ENCODE measurements at places on chromosomes 13 and 19. TPM values are rescaled to one million over a fixed set of nuclear protein-coding genes. Genes with fewer than 3 reads are reported as not detected.
A peak's percentile ranks its signal among the peaks of the same experiment; 100 is the strongest.

DNA sequence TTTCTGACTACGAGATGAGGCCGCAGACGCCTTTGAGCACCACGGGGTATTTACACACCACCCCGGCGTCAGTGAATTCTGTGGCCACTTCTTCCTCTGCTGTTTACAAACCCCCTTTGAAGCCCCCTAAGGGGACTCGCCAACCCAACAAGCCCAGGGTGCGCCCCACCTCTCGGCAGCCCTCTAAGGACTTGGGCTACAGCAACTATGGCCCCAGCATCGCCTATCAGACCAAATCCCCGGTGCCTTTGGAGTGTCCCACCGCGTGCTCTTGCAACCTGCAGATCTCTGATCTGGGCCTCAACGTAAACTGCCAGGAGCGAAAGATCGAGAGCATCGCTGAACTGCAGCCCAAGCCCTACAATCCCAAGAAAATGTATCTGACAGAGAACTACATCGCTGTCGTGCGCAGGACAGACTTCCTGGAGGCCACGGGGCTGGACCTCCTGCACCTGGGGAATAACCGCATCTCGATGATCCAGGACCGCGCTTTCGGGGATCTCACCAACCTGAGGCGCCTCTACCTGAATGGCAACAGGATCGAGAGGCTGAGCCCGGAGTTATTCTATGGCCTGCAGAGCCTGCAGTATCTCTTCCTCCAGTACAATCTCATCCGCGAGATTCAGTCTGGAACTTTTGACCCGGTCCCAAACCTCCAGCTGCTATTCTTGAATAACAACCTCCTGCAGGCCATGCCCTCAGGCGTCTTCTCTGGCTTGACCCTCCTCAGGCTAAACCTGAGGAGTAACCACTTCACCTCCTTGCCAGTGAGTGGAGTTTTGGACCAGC is 5.3 kb downstream of the SLITRK5 start:
- no peak overlapping the region for H3K27ac ChIP-seq
- H3K4me1 ChIP-seq = peaks cover 22% of the 10 kb centered on the region
- H3K27me3 ChIP-seq = peaks cover 84% of the 10 kb centered on the region
- DNase-seq = no peak

The LRRC4B gene
- total RNA-seq = 1.0 TPM

DNA sequence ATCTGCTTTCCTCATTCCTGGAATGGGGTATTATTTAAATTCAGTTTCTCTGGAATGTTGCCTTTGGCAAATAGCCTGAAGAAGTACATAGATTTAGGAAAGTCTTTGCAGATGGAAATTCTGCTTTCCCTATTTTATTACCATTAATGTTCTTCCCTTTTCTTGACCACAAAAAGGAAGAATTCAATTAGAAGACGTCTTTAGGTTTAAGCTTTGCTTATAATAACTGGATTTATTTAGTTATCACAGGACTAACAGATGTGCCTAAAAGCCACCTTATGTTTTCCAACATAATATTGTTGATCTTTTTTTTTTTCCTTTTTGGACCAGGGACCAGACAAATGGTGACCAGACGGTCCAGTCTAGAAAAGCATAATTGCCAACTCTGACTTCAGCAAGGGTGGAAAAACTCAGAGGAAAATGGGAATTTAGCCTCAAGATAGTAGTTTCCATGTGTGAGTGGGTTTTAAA is 210.1 kb upstream of the SPRY2 start:
- no peak for DNase-seq
- no peaks in the 10 kb centered on the region for H3K27me3 ChIP-seq
- H3K4me1 ChIP-seq = peaks cover 11% of the 10 kb centered on the region
- no peak overlapping the region for H3K27ac ChIP-seq
- H3K4me3 ChIP-seq = no peak overlapping the region
- no peaks in the 10 kb centered on the region for H3K36me3 ChIP-seq

DNA sequence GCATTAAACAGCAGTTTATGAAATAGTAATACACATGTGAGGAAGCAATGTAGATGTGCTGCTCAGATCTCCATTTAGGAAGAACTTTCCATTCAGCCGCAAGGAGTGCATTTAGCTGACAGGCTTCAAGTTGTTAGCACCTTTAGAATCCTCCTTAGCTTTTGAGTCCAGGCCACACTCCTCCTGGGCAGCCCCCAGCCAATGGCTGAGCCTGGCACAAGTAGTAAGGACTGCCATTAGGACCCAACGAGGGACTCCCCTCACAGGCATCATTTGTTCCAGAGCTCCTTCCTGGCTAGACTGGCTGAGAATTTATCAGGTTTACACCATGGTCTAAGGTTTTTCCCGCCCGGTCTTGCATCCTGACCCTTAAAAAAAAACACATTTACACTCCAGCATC is 201.4 kb downstream of the DIAPH3 start:
- peaks cover 1% of the 10 kb centered on the region for H3K4me1 ChIP-seq
- no peak overlapping the region for H3K4me3 ChIP-seq
- no peaks in the 10 kb centered on the region for H3K27me3 ChIP-seq
- H3K27ac ChIP-seq = no peak overlapping the region
- H3K36me3 ChIP-seq = peaks cover 1% of the 10 kb centered on the region

GRCh38 chr19:33771384-33772101 is 25.1 kb upstream of the KCTD15 start:
- H3K27me3 ChIP-seq = peaks cover 17% of the 10 kb centered on the region
- no peaks in the 10 kb centered on the region for H3K4me1 ChIP-seq
- H3K36me3 ChIP-seq = no peaks in the 10 kb centered on the region

The ACP7 gene
- total RNA-seq = not detected

The LMTK3 gene
- total RNA-seq = 12.7 TPM

The PTGIR gene
- not detected for total RNA-seq

DNA sequence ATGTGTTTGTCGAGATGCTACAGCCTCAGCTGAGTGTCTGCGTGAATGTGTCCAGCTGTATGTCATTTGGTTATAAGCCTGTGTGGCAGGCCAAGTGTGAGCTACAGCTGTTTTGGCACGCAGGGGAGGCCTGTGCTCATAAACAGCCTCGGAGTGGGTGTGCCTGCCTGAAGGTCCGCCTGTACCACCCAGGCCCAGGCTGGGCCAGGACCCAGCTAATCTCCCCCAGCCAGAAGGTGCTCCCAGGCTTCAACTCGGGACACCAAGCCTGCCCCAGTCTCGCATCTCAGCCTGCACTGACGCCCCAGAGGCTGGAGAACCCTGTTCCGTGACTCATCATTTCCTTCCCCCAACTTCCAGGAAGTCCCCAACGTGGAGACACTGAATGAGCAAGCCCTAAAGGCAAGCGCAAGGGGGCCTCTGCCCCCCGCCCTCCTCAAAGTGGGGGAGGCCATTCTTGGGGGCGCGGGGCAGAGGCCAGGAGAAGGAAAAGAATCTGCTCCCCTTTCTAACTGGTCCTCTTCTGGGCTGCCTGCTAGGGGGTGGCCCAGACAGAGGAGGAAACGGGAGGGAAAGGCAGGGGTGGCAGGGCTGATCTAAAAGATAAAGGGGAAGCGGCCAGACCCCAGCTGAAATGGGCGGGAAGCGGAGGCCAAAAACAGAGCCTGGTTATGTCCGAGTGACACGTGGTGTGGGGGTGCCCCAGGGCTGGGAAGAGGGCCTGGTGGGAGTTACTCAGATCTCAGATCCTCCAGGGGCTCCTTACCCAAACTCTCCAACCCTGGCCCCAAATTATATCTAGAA is 2.0 kb downstream of the SLC1A5 start:
- H3K36me3 ChIP-seq = peaks cover 1% of the 10 kb centered on the region
- no peak overlapping the region for H3K27ac ChIP-seq
- peak overlapping the region; percentile 77 for H3K4me3 ChIP-seq
- no peak for DNase-seq

DNA sequence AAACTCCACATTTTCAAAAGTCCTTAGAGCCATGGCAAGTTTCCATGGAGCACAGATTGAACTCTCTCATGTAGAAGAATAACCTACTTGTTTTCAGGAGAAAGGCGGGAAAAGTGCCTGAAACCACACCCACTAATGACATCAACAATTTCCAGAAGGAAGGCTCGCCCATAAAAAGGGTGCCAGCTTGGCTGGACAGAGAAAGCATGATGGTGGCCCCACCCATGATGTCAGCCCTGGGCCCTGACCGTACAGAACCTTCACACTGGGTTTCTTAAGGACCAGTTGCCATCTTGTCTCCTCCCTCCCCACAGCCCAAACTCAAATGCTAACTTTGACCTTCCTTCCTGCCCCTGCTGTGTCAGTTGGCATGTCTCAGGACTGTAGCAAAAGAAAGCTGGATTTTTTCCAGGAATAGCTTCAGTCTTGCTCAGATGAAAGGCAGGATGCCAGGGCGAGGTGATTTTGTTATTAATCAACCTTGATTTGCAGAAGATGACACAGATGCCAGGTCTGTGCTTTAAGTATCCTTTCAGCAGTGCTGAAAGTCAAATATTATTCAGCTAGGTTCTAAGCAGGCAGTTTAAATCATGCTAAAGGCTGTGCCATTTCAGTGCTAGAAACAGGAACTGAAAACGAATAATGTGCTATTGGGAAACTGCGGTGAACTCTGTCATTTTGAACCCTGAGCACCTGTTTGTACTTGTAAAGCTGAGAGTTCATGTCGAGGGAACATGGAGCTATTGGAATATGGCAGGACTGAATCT is 89.5 kb upstream of the RFC3 start:
- H3K4me3 ChIP-seq = no peak overlapping the region
- H3K27me3 ChIP-seq = no peaks in the 10 kb centered on the region
- peaks cover 7% of the 10 kb centered on the region for H3K4me1 ChIP-seq
- no peaks in the 10 kb centered on the region for H3K36me3 ChIP-seq
- DNase-seq = no peak
- H3K27ac ChIP-seq = no peak overlapping the region

GRCh38 chr13:42876887-42877545 is 95.6 kb downstream of the FAM216B start:
- H3K4me1 ChIP-seq = peaks cover 14% of the 10 kb centered on the region
- no peak for DNase-seq
- peaks cover 40% of the 10 kb centered on the region for H3K27me3 ChIP-seq
- no peak overlapping the region for H3K27ac ChIP-seq
- H3K4me3 ChIP-seq = no peak overlapping the region
- peaks cover 1% of the 10 kb centered on the region for H3K36me3 ChIP-seq

- H3K4me3 ChIP-seq = no peak overlapping the region
- H3K4me1 ChIP-seq = peaks cover 15% of the 10 kb centered on the region
- H3K27ac ChIP-seq = no peak overlapping the region
Observed at GRCh38 chr13:44730851-44731250, 154.7 kb upstream of the TSC22D1 start.

DNA sequence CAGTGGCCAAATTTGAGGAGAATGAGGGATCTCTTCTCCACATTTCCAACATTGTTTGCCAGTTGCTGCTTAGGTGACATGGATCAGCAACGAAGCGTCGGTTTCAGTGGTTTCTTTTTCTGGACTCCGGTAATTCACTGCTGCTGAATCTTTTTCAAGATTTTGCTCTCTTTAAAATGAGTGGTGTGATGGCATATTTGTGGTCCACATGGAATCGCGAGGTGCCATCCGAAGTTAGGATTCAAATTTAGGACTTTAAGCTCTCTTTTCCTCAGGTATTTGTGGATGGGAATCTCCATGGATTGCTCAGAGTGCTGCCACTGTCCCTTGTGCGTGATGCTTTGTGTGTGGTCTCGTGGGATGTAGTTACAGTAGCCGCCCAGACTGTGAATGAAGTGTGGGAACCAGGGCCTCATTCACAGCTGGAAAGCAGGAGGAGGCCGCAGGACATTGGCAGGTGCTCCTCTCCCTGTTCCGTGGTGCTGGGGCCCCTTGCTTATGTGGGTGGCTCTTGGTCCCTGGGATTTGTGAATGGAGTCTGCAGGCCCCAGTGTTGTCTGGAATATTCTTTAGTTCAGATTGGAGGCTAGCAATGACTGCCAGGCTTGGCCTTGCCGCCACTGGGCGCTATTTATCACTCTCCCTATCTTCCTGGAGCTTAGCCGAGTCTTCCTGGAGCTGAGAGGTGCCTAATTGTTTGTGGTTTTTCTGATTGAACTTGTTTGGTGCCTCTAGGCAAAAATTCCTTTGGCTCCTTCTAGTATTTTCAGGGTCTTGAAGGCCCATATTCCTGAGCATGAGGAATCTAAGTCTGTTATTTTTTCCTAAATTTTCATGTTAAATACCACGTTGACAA is 1.5 kb downstream of the ILF3 start:
- H3K4me3 ChIP-seq = peak overlapping the region; percentile 83
- H3K36me3 ChIP-seq = peaks cover 23% of the 10 kb centered on the region
- no peak for DNase-seq
- peak overlapping the region; percentile 98 for H3K27ac ChIP-seq
- H3K27me3 ChIP-seq = no peaks in the 10 kb centered on the region

GRCh38 chr19:869245-870177 is 10.0 kb downstream of the CFD start:
- peaks cover 1% of the 10 kb centered on the region for H3K4me1 ChIP-seq
- no peak for DNase-seq

The ZNF765 gene
- 29.8 TPM for total RNA-seq

The MBD3L2B gene
- not detected for total RNA-seq

- no peaks in the 10 kb centered on the region for H3K36me3 ChIP-seq
- H3K27ac ChIP-seq = no peak overlapping the region
- peaks cover 84% of the 10 kb centered on the region for H3K27me3 ChIP-seq
Observed at GRCh38 chr19:13068085-13068846, 34.4 kb downstream of the LYL1 start.

DNA sequence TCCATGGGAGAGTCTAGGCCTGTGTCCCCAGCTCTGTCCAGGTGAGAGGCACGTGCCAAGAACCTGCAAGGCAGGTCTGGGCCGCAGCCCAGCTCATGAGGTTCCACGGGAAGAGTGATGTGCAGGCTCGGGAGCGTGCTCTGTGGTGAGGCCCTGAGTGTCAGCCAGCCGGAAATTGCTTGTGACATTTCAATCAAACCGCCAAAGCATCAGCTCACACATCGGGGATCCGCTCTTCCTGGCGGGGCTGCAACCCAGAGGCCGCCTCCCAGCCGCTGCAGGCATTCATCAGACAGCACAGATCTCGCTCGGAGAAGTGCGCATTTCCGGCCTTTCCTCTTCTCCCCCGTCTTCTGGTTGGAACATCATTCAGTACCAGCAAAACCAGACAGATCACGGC is 109.3 kb downstream of the KDM4B start:
- DNase-seq = no peak
- no peaks in the 10 kb centered on the region for H3K27me3 ChIP-seq
- no peak overlapping the region for H3K4me3 ChIP-seq
- no peak overlapping the region for H3K27ac ChIP-seq
- peaks cover 13% of the 10 kb centered on the region for H3K4me1 ChIP-seq

DNA sequence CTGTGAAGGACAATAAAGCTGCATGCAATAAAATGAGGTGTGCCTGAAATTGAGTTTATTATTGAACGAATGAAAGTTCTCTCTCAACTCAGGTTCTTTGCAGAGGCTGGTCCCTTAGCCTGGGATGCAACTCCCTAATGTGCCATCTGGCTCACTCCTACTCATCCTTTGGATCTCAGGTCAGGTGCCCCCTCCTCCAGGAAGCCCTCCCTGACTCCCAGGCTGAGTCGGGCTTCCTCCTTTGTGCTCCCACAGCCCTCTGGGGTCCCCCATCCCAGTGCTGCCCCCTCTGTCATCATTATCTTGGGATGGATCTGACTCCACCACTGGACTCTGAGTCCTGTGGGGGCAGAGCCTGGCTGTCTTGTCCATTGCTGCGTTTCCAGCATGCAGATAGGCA is 2.7 kb upstream of the IRGC start:
- no peak overlapping the region for H3K27ac ChIP-seq
- H3K4me1 ChIP-seq = peaks cover 2% of the 10 kb centered on the region
- peaks cover 1% of the 10 kb centered on the region for H3K36me3 ChIP-seq
- no peak for DNase-seq

GRCh38 chr13:25977671-25978070 is 74.1 kb downstream of the SHISA2 start:
- no peak overlapping the region for H3K4me3 ChIP-seq
- H3K36me3 ChIP-seq = no peaks in the 10 kb centered on the region
- H3K27me3 ChIP-seq = no peaks in the 10 kb centered on the region
- H3K4me1 ChIP-seq = peaks cover 53% of the 10 kb centered on the region
